Kasumi-1 (cell line): ENCODE measurements at places on chromosomes 7 and 10.

DNA sequence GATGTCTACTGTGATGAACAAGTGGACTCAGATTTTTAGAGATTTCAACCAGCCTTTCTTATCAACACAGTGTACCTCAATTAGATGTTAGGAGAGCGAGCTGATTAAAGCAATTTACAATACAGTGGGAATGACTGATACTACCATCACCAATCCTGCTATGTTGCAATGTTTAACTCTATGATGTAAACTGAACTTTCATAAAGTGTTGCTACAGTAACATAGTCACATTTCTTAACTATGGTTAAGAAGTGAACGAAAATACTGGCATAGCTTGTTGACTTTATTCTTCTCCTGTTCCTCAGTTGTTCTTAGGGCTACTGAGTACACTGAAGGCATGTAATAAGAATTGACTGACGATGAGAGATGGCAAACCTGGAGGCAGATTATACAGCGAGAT, 139.8 kb downstream of the MYOF start:
- no peak for DNase-seq

DNA sequence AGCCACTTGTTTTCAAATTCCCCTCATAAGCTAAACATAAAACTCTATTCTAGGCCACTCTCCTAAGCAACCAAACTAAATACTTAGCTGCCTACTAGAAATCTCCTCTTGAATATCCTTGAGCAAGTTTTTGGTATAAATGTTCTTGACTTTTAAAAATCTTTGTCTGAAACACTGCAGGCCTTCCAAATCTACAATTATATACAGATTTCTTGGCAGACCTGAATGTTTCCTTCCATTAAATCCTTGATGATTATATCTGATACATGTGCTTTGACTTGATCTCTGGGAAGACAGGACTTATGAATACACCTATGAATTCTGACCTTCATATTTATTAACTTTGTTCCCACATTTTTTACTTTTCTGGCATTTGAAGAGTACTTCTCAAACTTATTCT, 314.5 kb downstream of the CACNA2D1 start:
- DNase-seq, result no peak

DNA sequence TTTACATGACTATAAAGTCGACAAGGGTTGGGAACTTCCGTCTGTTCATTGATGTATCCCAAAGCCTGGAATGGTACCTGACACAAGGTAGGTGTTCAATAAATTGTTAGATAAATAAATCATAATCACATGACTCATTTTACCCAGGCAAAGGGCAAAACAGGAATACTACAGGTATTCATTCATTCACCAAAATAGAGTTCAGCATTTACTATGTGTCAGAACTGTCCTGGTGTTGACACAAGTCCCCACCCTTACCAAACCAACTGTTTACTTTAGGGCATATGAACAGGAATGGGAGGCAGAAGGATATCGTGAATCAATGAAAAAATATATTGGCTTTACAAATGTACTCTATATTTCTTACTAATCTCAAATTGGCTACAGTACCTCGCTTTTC, 666 bp upstream of the YAE1 start:
- no peak for DNase-seq

GRCh38 chr10:114021717-114022680, 21.7 kb upstream of the ADRB1 start:
- no peak for DNase-seq

GRCh38 chr10:28331841-28332240, 29.0 kb upstream of the MPP7 start:
- no peak for DNase-seq

DNA sequence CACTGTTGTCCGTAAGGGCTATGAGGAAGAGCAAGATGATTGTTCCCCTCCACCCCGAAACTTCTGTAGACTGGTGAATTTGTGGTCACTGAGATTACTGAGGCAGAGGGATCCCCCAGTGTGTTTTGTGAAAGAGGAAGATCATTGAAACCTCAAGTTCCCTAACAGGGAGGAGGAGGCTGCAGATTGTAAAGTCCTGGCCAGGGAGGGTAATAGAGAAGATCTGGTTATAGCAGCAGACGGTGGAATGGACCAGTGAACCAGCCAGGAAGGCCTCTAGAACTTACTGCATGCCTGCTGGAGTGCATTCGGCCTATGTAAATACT, 31.1 kb downstream of the LMTK2 start:
- peak; percentile 82 for DNase-seq

DNA sequence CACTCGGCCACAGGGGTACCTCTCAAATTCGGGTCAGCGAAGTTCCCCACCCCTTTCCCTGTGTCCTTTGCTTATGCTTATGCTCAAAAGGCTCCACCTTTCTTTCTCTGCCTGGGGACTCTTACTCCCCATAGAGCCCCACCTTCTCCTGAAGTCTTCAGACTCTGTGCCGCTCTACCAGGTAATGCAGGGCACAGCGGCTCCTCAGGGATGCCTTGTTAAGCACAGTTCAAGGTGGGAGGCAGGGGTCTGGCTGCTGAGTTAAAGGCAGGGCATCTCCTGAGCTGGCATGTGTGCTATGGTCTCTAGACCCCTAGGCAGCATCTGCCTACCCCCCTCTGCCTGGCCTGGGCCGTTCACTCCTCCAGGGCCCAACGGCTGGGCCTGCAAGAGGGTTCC, 3.0 kb upstream of the CXCL12 start:
- DNase-seq, result no peak

DNA sequence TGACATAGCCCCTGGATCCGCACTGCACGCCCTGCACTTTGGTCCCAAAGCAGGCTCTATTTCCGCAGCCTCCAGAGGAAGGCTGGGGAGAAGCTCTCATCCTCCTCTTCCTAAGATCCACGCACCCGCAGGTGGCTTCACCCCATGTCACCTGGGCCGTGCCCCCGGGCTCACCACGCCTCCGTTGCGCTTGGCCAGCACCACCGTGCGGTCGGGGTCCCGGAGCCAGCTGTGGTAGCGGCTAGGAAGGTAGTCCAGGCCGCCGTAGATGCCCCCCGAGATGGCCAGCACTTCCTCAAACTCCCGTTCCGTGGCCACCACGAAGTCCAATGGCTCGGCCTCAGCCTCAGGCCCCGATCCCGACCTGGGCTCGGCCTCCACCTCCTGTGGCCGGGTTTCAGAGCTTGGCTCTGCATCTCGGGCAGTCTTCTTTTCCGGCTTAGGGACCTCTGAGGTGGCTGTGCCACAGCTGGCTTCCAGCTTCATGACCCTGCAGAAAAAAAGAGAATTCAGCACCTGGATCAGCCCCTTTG, 5.7 kb downstream of the NAT16 start:
- no peak for DNase-seq

DNA sequence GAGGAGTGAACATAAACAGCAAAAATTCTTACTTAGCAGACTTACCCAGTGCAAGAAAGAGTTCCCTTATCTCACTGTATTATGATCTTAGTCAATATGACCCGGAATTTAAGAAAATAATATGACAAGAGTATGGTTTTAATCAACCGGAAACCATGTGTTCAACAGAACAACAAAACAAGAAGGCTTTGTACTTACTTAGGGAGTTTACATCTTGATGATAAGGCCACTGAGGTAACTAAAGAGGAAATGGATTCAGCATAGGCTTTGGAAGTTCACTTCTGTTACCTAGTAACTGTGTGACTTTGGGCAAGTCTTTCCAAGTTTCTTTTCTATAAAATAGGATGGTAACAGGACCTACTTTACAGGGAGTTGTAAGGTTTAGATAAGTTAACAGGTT, 7.4 kb upstream of the FAS start:
- no peak for DNase-seq

DNA sequence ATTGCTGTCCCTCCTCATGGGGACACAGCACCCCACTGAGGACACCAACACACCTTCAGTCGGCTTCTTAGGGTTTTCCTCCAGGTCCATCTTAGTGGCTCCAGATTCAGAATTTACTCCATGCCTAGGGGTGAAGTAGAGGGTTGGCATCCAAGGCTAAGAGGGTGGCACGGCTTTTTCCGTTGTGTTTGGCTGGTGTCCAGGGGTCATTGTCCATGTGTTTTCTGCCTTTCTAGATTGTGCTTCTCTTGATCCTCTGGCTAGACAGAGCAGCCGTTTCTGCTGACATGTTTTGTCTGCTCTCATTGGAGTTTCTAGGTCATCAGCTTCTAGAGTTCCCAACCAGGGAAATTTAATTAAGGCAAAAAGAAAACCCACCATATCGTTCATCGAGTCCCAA, 291.6 kb upstream of the CELF2 start:
- no peak for DNase-seq

DNA sequence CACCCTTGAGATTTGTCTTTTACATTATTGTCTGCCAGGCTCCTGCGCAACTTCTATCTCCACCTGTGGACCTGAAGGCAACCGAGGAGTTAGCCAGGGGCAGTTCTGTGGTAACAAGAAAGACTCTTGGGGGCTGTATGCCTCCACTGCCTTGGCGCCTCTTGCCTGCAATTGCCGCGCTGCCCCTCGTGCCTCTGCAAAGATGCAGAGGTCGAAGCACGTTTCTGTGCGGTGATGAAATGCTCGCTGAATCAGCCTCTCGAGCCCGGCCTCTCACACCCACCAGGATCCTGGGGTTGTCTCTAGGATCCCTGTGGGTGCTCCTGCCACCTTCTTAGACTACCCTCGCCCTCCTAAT, 486 bp upstream of the LHFPL3 start:
- no peak for DNase-seq

GRCh38 chr7:67705850-67706249, 709.2 kb downstream of the TYW1 start:
- no peak for DNase-seq

GRCh38 chr10:96222441-96222840, 48.9 kb downstream of the BLNK start:
- no peak for DNase-seq

GRCh38 chr7:31669461-31669860, 17.6 kb upstream of the PPP1R17 start:
- DNase-seq, result no peak

DNA sequence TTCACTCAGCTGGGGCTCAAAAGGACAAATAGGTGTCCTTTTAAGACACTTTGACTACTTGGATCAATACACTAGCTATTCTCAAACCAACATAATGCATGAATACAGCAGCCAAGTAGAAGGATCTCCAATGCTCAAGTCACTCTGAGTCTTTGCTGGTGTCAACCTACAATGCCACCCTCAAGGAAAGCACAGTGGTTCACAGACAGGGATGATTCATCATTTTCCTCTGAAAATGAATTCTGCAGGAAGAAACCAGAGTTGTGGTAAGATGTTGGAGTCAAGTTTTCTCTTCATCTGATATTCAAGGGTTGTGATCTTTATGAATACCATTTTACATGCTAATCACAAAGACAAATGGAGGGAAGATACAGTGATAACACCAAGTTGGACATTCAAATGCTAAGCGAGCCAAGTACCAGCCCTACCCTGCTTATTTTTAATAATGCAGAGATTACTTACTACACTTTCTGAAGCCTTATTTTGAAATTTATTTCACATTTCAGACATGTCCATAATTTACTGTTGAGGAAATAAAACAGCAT, 143.1 kb upstream of the FGFR2 start:
- no peak for DNase-seq

DNA sequence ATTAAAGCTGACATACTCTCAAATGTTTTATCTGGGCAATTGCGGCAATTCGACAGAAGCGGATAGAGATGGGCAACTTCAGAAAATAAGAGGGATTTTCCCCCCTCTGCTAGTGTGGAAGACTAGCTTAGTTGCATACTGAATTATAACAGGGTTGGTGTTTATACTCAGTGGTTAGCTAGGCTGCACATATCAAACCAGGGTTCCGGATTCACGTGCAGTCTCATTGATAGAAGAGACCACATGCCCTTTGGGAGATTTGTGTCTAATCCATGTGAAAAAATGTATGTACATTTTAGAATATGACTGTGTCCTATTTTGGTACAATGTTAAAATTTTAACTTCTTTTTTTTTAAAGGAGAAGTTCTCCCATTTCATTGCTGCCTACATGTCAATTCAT, 136.9 kb upstream of the FZD1 start:
- DNase-seq, result no peak

- no peak for DNase-seq
Observed at GRCh38 chr7:111053035-111053434, 37.9 kb upstream of the LRRN3 start.
